GM18507 (cell line): ENCODE measurements at places on chromosomes 3 and 15.

GRCh38 chr3:97968376-97968775, 3.9 kb downstream of the RIOX2 start:
- no peak for DNase-seq

DNA sequence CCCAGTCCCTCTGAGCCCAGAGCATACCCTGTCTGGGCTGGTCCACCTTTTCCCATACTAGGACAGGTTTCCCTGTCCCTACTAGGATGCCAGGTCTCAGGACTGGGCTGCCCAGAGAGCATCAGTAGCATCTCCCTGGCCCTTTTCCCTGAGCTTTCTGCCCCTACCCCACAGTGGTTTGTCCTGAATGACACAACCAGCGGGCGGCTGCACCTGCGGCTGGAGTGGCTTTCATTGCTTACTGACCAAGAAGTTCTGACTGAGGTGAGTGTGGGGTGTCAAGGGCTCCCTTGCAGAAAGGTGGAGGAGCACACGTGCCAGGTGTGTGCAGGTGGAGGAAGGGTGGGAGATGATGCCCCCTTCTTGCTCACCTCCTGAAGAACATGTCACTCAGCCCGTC, 33.5 kb downstream of the ESYT3 start:
- DNase-seq = no peak

DNA sequence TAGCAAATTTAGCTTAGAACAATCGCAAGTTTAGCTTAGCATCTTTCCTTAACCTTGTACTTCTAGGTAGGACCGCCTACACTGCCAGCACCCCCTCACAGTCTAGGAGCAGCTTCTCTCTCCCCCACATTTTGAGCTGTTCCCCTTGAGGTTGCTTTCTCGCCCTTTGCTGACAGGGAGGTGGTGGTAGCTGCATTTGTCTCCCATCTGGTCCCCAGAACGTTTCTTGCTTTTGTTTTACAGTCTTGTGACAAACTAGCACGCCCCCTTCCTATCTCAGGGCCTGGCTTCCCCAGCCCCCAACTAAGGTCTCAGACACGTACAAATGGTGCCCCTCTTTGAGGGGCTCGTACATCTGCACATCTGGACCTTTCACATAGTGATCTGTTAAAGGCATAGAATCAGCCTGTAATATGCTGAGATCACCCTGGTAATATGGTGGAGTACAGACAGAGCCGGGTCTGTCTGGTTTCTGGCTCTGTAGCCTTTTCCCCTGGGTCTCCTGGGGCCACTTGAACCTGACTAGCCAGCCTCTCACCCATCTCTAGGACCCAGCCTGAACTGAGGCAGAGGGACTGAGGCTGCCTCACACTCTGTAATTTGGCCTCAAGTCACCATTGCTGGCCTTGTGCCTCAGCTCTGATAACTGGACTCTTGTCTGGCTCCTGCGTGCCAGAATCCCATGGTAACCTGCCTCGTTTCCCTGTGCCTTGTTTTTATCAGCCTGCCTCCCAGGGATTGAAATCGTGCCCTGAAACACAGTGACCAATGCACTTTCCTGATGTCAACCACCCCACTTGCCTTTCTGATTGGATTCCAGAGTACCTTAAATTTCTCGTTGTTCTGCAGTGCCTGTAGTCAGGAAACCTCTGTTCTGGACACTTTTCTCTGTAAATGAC, 27.7 kb downstream of the CRTC3 start:
- DNase-seq = no peak

GRCh38 chr3:122705379-122705778, 24.7 kb downstream of the PARP14 start:
- no peak for DNase-seq
